ENCODE measurements at places on chromosomes 2 and 18. TPM values are rescaled to one million over a fixed set of nuclear protein-coding genes. Genes with fewer than 3 reads are reported as not detected.

The HS1BP3 gene
- 19.4 TPM for total RNA-seq

The TMEM17 gene
- 0.13 TPM for total RNA-seq

The POTEI gene
- total RNA-seq, result not detected

The SNTG2 gene
- 0.13 TPM for total RNA-seq

The HNMT gene
- total RNA-seq, result not detected

The TEKT4 gene
- not detected for total RNA-seq

The TXNDC2 gene
- 0.30 TPM for total RNA-seq

DNA sequence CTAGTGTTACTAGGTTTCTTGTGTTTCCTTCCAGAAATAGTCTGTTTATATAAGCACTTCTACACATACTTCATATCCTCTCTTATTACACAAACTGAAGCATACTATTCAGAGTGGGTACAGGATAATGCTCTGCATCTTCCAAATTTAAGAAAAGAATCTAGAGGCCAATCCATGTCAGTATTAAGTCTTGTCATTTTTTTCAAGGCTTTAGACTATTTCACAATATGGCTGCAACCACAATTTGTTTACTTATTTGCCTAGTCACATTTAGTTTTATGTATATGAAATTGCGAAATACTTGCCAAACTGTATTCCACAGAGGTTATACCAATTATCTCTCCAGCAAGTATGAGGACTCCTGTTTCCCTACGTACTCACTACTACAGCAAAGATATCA lies 27.9 kb downstream of the IWS1 start:
- H3K4me1 ChIP-seq, result peaks cover 4% of the 10 kb centered on the region
- no peak overlapping the region for H3K27ac ChIP-seq
- DNase-seq, result no peak
- peaks cover 73% of the 10 kb centered on the region for H3K36me3 ChIP-seq
- H3K27me3 ChIP-seq, result no peaks in the 10 kb centered on the region

- DNase-seq, result no peak
- no peak overlapping the region for H3K27ac ChIP-seq
- no peaks in the 10 kb centered on the region for H3K36me3 ChIP-seq
- no peak overlapping the region for H3K4me3 ChIP-seq
- peaks cover 18% of the 10 kb centered on the region for H3K27me3 ChIP-seq
Measured at GRCh38 chr2:204234879-204235278, 298.3 kb downstream of the ICOS start.

DNA sequence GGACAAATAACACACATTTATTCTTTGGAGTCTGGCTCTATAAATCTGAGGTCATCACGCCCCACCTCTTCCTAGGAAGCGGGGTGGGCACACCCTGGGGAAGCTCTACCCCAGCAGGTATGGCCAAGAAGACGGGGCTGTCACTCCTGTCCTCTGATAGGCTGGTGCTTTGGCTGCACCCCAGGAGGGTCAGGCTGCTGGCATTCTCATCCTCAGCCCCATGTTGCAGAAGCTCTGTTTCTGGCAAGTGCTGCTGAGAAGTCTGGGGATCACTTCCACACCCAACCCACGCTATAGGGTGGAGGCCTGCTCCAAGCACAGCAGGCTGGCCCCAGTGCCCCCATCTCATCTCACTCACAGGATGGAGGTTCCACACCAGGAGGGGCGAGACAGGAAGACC lies 17.6 kb downstream of the ARHGEF4 start:
- H3K36me3 ChIP-seq, result no peaks in the 10 kb centered on the region
- H3K27ac ChIP-seq, result no peak overlapping the region
- peaks cover 8% of the 10 kb centered on the region for H3K27me3 ChIP-seq
- H3K4me1 ChIP-seq, result peaks cover 3% of the 10 kb centered on the region

- no peak overlapping the region for H3K27ac ChIP-seq
- no peaks in the 10 kb centered on the region for H3K27me3 ChIP-seq
- H3K4me3 ChIP-seq, result no peak overlapping the region
- H3K4me1 ChIP-seq, result no peaks in the 10 kb centered on the region
- no peak for DNase-seq
Measured at GRCh38 chr2:59967691-59968090, 585.8 kb downstream of the BCL11A start.

DNA sequence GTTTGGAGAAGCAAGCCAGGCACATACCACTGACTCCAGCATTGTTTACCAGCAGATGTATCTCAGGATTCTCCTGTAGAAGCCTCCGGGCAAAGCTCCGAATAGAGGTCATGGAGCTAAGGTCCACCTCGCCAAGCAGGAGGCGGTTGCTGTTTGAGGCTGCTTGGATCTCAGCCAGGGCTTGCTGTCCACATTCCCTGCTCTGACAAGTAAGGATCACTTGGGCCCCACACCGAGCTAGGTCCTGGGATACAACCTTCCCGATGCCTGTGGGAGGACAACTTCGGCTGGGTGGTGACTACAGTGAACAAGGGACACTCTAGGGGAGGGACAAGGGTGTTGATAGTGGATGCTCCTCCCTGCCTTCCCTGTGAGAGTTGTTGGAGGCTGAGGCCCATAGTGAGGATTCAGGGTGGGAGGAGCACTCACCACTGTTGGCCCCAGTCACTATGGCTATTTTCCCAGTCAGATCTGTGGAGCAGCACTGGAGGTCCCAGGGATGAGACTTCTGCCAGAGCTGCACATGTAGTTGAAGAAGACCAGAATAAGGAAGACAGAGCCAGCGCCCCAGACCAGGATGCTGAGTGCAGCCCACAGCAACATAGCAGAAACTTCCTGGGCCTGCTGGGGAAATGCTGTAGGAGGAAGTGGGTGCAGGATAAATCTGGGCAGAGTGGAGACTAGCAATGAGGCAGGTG lies 8.3 kb downstream of the C2orf81 start:
- no peak overlapping the region for H3K27ac ChIP-seq
- no peak for DNase-seq
- H3K27me3 ChIP-seq, result peaks cover 20% of the 10 kb centered on the region
- H3K4me3 ChIP-seq, result no peak overlapping the region

- H3K36me3 ChIP-seq, result no peaks in the 10 kb centered on the region
- H3K27ac ChIP-seq, result no peak overlapping the region
- no peaks in the 10 kb centered on the region for H3K27me3 ChIP-seq
- H3K4me1 ChIP-seq, result no peaks in the 10 kb centered on the region
- H3K4me3 ChIP-seq, result no peak overlapping the region
- no peak for DNase-seq
Measured at GRCh38 chr2:209388446-209389037, 35.3 kb upstream of the MAP2 start.

DNA sequence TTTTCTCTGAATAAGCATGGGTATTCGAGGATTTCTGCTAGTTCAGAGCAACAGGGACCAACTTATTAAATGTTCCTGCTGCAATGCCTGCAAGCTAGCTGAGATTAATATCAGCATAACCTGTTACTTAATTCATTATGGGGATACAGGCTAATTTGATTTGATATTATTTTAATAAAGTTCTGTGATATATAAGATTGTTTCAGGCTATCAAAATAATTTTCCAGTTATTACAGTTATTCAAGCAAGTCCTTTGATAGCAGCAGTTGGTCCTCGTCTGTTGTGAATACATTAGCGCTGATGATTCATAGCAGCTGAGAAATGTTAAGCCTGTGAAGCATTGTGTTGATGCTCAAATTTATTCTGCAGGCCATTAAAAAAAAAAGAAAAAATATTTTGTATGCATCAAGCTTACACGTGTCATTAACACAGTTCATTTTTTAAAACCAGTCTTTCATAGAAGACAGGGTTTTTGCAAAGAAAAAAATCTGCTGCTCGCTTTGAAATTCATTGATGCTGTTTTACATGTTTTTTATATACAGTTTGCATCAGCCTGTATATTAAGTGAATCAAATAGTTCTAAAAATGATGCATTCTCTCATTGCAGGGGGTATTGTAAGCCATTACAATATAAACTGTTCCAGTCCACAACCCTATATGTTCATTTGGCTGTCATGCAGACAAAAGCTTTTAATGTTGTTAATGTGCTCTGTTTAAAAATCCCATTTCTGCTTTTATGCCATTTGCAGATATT lies 482.5 kb downstream of the BCL11A start:
- no peaks in the 10 kb centered on the region for H3K4me1 ChIP-seq
- H3K27me3 ChIP-seq, result no peaks in the 10 kb centered on the region
- H3K36me3 ChIP-seq, result no peaks in the 10 kb centered on the region
- no peak overlapping the region for H3K4me3 ChIP-seq

DNA sequence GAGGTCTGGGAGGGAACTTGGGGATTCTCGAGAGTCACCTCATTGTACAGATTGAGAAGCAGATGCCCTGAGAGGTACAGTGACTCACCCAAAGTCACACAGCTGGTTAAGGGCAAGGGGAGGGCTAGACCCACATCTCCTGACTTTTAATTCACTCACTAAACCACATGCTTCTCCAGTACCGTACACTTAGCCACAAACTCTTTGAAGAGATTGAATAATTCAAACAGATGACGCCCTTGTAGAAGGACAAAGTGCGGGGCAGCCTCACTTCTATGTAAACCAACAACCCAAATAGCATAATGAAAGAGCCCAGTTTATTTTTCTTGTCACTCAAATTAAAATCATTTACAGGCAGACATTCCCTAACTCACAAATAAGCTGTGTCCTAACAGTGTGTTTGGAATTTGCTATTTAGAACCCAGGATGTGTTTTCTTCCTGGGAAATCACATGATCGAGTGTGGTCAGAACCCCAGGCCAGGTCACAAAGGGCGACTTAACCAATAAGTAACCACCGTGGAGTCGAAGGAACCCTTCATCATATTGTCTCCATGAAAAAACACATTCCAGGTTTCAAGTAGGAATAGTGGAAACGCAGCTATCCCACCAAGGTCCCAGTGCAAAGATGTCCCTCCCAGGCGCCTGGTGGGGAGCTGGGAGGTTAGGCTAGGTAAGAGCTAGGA lies 35.8 kb upstream of the PTPN4 start:
- no peak for DNase-seq
- no peak overlapping the region for H3K27ac ChIP-seq
- peaks cover 9% of the 10 kb centered on the region for H3K4me1 ChIP-seq
- no peaks in the 10 kb centered on the region for H3K27me3 ChIP-seq
- H3K4me3 ChIP-seq, result no peak overlapping the region
- H3K36me3 ChIP-seq, result no peaks in the 10 kb centered on the region

- H3K4me1 ChIP-seq, result no peaks in the 10 kb centered on the region
- H3K4me3 ChIP-seq, result no peak overlapping the region
Measured at GRCh38 chr2:146652311-146652710, 1192.5 kb upstream of the ACVR2A start.

- H3K27ac ChIP-seq, result no peak overlapping the region
- no peak overlapping the region for H3K4me3 ChIP-seq
- H3K36me3 ChIP-seq, result no peaks in the 10 kb centered on the region
- no peaks in the 10 kb centered on the region for H3K27me3 ChIP-seq
- H3K4me1 ChIP-seq, result no peaks in the 10 kb centered on the region
- DNase-seq, result no peak
Measured at GRCh38 chr2:78147466-78147865, 625.3 kb upstream of the LRRTM4 start.

- peaks cover 72% of the 10 kb centered on the region for H3K36me3 ChIP-seq
- H3K4me3 ChIP-seq, result peak overlapping the region; percentile 18
- H3K4me1 ChIP-seq, result peaks cover 89% of the 10 kb centered on the region
- no peak for DNase-seq
- peak overlapping the region; percentile 77 for H3K27ac ChIP-seq
Measured at GRCh38 chr2:224933431-224933830, 108.8 kb downstream of the DOCK10 start.

DNA sequence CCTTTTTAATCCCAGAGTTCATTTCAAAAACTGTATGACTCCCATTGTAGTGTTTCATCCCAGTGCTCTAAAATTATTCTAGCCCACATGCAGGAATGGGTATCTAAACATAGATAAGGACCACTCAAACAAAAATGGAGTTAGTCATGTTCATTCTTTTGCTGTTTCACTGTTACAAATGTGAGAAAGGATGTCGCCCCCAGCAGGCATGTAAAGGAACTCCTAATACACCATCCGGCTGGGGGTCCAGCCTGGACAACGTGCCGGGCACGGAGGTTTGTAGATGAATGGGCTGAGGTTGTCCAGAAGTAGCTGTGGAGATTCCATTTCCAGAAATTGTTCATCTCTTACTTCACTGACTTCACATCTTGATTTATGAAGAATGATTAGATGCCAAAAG lies 101.9 kb upstream of the RAB12 start:
- no peak overlapping the region for H3K27ac ChIP-seq
- H3K4me1 ChIP-seq, result peaks cover 3% of the 10 kb centered on the region
- no peaks in the 10 kb centered on the region for H3K27me3 ChIP-seq
- peak; percentile 4 for DNase-seq
- H3K4me3 ChIP-seq, result no peak overlapping the region

DNA sequence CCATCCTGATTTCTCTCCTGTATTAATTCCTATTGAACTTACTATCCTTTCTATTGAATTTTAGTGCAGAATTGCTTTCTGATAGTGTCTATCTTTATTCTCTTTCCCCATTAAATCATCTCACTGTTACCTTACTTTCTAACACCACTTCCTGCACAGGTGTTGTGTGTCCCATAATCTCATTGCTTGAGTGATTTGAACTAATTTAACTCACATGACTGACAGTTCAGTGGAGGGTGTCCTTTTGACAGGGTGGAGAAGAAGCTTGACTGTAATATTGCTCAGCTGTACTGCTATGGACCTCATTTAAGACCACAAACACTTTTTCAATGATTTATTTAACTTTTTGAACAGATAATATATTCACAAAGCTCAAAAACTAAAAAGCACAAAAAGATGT lies 211.8 kb downstream of the NRXN1 start:
- no peaks in the 10 kb centered on the region for H3K36me3 ChIP-seq
- H3K27me3 ChIP-seq, result no peaks in the 10 kb centered on the region
- no peak overlapping the region for H3K4me3 ChIP-seq
- no peak for DNase-seq

DNA sequence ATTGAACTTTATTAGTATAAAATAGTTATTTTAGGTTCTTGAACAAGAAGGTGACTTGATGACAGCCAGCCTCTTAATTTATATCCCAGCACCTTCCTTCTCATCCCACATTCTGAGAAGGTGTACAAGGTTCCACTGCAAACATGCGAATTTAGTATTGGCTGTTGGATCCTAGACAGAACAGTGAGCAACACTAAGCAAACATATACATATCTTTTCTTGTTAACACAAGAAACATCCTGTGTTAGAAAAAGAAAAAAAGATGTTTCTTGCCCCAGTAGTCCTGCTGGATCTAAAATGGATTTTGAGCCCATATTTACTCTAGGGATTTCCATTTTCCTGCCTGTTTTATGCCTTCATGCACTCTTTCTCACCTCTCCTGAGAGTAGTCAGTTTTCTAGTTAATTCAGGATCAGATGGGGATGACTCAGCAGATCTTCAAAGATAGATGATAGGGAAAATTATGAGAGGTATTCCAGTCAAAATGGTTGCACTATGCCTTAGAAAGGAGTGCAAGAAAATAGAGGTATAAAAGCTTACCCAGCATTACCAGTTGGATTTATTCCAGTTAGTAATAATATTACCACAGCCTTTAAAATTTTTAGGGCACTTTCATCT lies 336.5 kb downstream of the MEIS1 start:
- H3K27ac ChIP-seq, result no peak overlapping the region
- DNase-seq, result no peak
- no peaks in the 10 kb centered on the region for H3K36me3 ChIP-seq
- H3K27me3 ChIP-seq, result no peaks in the 10 kb centered on the region
- no peaks in the 10 kb centered on the region for H3K4me1 ChIP-seq

GRCh38 chr2:58407487-58407886 lies 166.4 kb upstream of the FANCL start:
- H3K36me3 ChIP-seq, result no peaks in the 10 kb centered on the region
- H3K4me1 ChIP-seq, result no peaks in the 10 kb centered on the region
- DNase-seq, result no peak
- no peak overlapping the region for H3K27ac ChIP-seq

- H3K27me3 ChIP-seq, result no peaks in the 10 kb centered on the region
- DNase-seq, result no peak
- peaks cover 2% of the 10 kb centered on the region for H3K36me3 ChIP-seq
Measured at GRCh38 chr2:72961853-72962468, 44.6 kb downstream of the EMX1 start.

- no peak overlapping the region for H3K27ac ChIP-seq
- peaks cover 18% of the 10 kb centered on the region for H3K36me3 ChIP-seq
- H3K4me3 ChIP-seq, result no peak overlapping the region
- DNase-seq, result no peak
- H3K27me3 ChIP-seq, result no peaks in the 10 kb centered on the region
Measured at GRCh38 chr2:241379481-241380480, 23.7 kb downstream of the FARP2 start.

Data from activated CD4-positive, alpha-beta memory T cell treated with anti-CD3 and anti-CD28 coated beads, Interleukin-2, amount 10 ng/mL, durations not matched to agents 7 days and 5 days (primary cell).